ENCODE measurements at places on chromosomes 13 and 19.

GRCh38 chr19:56108447-56109195 is 12.5 kb downstream of the ZNF787 start:
- no peak for DNase-seq

DNA sequence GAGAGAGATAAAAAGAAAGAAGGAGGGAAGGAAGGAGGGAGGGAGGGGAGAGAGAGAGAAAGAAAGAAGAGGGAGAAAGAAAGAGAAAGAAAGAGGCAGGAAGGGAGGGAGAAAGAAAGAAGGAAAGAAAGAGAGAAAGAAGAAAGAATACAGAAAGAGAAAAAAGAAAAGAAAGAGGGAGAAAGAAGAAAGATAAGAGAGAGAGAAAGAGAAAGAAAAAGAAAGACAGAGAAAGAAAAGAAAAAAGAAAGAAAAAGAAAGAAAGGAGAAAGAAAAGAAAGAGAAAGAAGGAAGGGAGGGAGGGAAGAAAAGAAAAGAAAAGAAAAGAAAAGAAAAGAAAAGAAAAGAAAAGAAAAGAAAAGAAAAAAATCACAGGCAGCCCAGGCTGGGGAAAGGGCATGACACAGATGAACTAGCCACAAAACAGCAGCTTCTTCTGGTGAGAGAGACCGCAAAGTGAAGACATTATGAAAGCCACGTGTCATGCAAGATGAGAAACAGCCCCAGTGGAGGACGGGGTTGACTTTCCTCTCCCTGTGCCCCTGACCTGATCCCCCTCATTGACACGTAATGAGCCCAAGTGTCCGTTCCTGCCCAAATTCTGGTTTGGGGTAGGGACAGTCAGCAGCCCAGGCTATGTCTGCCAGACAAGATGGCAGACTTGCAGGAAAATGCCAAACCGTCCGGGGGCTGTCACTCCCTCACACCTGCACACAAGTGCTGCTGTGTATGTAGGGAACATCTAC is 102.1 kb downstream of the INSR start:
- no peak for DNase-seq

DNA sequence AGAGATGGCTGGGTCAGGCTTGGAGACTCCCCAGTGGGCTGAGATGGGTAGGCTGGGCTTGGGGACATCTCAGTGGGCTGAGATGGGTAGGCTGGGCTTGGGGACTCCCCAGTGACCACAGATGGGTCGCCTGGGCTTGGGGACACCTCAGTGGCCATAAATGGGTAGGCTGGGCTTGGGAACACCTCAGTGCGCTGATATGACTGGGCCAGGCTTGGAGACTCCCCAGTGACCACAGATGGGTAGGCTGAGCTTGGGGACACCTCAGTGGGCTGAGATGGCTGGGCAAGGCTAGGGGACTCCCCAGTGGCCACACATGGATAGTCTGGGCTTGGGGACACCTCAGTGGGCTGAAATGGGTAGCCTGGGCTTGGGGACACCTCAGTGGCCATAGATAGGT is 12.8 kb downstream of the IQCN start:
- no peak for DNase-seq

GRCh38 chr13:114151565-114152284 is 19.3 kb upstream of the RASA3 start:
- peak; percentile 39 for DNase-seq

DNA sequence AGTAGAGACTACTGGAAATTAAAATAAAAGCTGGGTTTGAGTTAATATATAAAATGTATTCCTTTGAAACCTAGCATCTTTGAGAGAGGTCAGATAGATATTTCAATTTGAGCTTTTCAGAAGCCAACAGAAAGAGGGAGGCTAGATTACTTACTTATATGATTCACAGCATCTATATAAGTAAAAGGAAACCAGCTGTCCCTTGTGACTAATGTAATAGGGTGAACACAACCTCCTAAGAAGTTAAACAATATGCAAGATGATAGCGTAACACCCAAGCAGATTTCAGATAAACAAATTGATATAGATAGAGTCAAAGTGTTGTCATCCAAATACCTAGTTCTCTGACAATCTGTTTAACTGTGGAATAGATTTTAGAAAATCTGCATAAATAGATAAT is 393.5 kb upstream of the GPC6 start:
- no peak for DNase-seq

DNA sequence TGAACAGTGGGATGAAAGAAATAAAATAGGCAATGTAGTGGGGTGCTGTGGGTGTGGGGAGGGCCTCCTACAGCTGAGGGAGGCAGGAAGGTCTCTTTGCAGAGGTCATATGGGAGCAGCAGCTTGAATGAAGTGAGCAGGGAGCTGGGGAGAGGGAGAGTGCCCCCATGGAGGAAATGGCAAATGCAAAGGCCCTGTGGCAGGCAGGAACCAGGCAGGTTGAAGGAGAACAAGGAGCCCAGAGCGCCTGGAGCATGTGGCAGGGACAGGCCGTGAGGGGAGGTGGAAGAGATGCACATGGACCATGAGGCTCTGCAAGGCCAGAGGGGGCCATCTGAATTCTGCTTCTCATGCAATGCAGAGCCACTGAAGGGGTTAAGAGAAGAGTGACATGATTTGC is 191.8 kb downstream of the URI1 start:
- DNase-seq: no peak

- no peak for DNase-seq
Measured at GRCh38 chr19:29393915-29394460, 131.8 kb upstream of the VSTM2B start.

DNA sequence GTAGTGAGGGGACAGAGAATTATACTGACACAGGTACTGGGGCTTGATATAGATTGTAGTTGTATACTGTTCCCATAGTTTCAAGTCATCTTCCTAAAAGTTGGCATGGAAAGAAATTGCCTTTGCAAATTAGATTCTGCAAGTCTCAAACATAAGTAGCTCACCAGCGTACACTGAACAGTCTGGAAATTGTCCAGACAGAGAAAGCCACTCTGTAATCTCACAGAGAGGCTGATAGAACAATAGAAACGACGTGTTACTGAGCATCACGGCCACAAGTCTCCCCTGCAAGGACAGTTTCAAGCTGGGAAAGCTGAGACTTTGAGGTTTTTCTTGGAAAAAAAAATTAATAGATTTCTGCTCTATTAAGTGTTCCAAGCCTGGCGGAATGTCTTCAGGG is 228.6 kb downstream of the DNAJC15 start:
- DNase-seq: no peak

- no peak for DNase-seq
Measured at GRCh38 chr19:47507924-47508553, 6.8 kb downstream of the NAPA start.

DNA sequence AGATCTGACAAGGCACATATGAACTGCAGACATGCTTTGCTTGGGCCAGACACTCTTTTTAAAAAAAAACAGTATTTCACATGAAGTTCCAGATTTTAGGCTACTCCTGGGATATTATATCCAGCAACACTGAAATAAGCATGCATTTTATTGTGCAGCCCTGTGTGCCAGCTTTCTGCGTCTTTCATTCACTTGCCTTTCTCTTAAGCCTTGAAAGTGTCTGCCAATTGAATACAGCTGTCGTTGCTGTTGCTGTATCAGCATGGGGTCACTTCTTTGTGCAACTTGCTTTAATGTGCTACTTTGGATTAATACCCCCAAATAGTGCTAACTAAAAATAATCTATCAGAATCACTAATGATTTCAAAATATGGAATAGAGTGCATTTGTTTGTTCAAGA is 657.8 kb downstream of the SLITRK6 start:
- no peak for DNase-seq

GRCh38 chr13:19519049-19519448 is 42.3 kb downstream of the TPTE2 start:
- DNase-seq: no peak

GRCh38 chr13:75329097-75329496 is 152.9 kb downstream of the TBC1D4 start:
- no peak for DNase-seq

DNA sequence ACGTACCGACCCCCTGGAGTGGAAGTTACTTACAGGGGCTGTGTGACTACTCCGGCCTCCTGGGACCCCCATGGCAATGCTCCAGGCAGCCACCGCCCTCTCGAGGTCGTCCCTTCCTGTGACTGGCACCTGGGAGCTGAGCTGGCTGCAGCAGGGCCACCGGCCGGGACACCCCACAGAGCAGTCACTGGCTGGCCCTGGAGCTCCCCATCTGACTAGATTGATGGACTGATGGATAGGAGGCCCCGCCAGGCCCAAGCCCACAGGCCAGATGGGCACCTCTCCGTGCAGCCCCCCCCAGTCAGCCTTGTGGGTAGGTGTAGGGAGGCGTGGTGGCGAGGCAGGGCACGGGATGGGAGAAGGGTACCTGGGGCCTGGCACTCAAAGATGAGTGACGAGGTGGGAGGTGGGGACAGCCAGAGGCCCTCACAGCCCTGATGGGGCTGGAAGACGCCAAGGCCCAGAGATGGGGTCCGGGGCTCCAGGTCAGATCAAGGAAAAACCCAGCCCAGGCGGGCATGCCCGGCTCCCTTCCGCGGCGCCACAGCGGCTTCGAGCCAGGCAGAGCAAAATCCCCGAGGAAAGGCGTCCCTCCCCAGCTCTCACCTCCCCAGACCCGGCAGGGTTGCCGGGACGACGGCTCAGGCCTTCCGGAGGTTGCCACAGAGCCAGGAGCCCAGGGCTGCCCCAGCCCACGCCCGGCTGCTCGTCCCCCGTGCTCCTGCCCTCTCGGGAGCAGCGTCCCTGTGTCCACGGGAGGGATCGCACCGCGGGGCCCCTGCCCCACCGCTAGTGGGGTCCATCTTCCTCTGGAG is 8.4 kb downstream of the SLC39A3 start:
- no peak for DNase-seq

DNA sequence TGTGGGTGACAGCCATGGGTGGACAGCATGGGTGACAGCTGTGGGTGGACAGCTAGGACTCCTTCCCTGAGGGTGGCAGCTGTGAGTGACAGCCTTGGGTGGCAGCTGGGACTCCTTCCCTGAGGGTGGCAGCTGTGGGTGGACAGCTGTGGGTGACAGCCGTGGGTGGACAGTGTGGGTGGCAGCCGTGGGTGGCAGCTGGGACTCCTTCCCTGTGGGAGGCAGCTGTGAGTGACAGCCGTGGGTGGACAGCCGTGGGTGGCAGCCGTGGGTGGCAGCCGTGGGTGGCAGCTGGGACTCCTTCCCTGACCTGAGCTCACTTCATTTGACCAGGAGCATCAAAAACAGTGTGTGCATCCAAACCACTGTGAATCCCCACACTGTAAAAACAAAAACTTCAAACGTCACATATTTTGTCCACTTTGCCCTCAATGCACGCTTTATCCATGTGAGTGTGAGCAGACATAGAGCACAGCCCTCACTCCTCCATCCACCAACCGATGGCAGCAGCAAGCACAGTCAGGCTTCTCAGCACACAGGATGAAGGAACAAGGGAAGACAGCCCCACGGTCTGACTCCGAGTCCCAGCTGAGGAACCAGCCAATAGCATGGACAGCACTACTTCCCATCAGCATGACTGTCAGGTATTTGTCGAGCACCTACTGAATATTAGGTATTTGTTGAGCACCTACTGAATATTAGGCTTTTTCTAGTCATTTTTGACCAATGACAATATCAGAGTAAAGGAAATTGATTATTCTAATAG is 1.6 kb upstream of the CFAP97D2 start:
- no peak for DNase-seq

- DNase-seq: no peak
Measured at GRCh38 chr19:2468596-2468995, 7.3 kb upstream of the GADD45B start.

DNA sequence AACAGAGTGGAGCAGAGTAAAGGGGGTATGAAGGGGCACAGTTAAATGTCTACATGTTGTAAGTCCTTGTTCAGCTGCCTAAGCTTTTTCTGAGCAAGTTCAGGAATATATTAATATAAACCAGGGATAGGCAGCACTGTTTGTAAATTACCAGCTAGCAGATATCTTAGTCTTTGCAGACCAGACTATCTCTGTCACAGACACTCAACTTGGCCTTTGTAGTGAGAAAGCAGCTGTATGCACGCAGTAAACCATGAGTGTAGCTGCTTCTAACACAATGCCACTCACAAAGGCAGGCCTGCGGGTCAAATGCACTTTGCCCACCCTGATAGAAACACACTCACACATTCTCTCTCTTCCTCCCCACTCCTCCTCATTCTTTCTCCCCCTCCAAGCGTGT is 1016.9 kb downstream of the UQCRFS1 start:
- DNase-seq: no peak

- DNase-seq: no peak
Measured at GRCh38 chr13:99528547-99528946, 27.3 kb downstream of the TM9SF2 start.

DNA sequence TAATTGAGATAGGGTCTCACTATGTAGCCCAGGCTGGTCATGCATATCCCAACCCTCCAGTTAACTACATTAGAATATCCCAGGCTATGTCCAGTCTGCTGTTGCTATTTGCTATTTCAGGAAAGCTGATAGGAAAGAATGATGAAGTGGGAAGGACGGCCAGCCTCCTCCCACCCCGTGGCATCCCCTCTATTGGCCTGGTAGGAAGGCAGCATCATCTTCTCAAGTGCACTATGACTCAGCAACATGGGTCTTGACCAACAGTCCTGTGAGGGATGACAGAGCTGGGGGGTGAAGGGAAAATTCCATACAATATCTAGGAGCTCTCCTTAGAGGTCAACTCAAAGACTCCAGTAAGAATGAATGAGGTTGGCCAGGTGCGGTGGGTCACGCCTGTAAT is 48.0 kb upstream of the ABCC4 start:
- no peak for DNase-seq

- no peak for DNase-seq
Measured at GRCh38 chr19:33239223-33239975, 13.7 kb upstream of the SLC7A10 start.
